ENCODE measurements at places on chromosomes 4 and X. TPM values are rescaled to one million over a fixed set of nuclear protein-coding genes. Genes with fewer than 3 reads are reported as not detected.

SPANXC gene
- 5.4 TPM for polyA plus RNA-seq

DCTD gene
- polyA plus RNA-seq = 56.5 TPM

GLA gene
- polyA plus RNA-seq = 17.9 TPM

SLC34A2 gene
- 10.0 TPM for polyA plus RNA-seq

ZFYVE28 gene
- polyA plus RNA-seq = 14.7 TPM

ODAPH gene
- polyA plus RNA-seq = not detected

GAGE12J gene
- polyA plus RNA-seq = 14.2 TPM

AR gene
- polyA plus RNA-seq = 12.0 TPM

NR3C2 gene
- 28.1 TPM for polyA plus RNA-seq

WAS gene
- 4.7 TPM for polyA plus RNA-seq

MAGEC2 gene
- 43.6 TPM for polyA plus RNA-seq

NOX1 gene
- not detected for polyA plus RNA-seq

ADRA2C gene
- 7.2 TPM for polyA plus RNA-seq

ZNF630 gene
- polyA plus RNA-seq = 2.0 TPM

F11 gene
- polyA plus RNA-seq = not detected

ZIC3 gene
- polyA plus RNA-seq = 1.5 TPM

ATOH1 gene
- polyA plus RNA-seq = not detected

DMRTC1 gene
- 2.2 TPM for polyA plus RNA-seq

HADH gene
- polyA plus RNA-seq = 73.8 TPM

MAPK10 gene
- 56.1 TPM for polyA plus RNA-seq

PIN4 gene
- polyA plus RNA-seq = 8.2 TPM

GAGE12H gene
- polyA plus RNA-seq = 27.9 TPM

P2RY4 gene
- not detected for polyA plus RNA-seq

CFP gene
- 4.4 TPM for polyA plus RNA-seq

F8 gene
- 18.0 TPM for polyA plus RNA-seq

NAP1L3 gene
- 30.0 TPM for polyA plus RNA-seq
